ENCODE measurements at places on chromosomes 2 and 18. TPM values are rescaled to one million over a fixed set of nuclear protein-coding genes. Genes with fewer than 3 reads are reported as not detected.

GRCh38 chr18:41266616-41267015, 688.4 kb upstream of the PIK3C3 start:
- DNase-seq = no peak

Gene UGT1A10
- total RNA-seq = not detected

- no peak for DNase-seq
These were observed 444.4 kb upstream of the SLC39A10 start for GRCh38 chr2:195212586-195212985.

DNA sequence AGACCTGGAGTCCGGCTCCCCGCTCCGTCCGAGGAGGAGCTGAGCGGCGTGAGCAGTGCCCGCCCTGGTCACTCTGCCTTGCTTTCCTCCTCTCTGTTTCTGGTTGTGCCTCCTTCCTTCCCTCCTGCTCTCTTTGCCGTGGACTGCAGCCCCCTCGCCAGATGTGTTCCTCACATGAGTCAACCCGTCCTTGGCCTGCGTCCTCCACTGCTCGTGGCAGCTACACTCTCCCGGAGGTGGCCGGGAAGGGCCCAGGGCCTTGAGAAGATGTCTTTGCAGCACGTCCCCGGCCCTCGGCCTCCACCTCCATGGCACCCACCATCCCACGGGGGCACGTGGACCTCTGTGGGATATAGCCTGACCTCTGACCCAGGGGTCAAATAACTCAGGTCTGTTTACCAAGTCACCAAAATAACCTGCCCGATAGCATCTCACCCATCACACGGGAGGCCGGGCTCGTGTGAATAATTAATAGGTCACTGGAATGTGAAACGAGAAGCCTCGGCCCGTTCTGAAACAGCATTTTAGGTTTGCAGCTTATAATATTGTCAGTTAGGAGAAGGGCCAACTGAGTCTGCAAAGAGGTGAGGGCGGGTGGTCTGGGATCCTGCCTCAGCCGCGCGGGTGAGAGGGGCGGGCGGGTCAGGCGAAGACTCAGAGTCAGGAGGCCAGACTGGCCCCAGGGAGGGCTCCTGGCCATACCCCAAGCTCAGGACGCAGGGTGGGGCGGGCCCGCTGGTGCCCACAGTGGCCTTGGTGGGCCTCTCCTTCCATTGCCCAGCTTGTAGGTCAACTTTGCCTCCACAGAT, 42.6 kb downstream of the NFATC1 start:
- no peak for DNase-seq

DNA sequence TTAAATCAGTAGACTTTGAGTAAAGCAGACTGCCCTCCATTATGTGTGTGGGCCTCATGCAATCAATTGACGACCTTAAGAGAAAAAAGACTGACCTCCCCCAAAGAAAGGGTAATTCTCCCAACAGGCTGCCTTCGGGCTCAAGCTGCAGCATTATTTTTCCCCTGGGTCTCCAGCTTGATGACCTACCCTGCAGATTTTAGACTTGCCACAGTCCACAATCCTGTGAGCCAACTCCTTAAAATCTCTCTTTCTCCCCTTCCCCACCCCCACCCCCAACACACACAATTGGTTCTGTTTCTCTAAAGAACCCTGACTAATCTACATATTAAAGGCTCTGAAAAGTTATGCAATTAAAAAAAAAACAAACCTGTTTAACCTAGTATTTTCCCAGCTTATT, 89.4 kb downstream of the RNF152 start:
- DNase-seq = no peak
